ENCODE measurements at places on chromosomes 5 and 9.

DNA sequence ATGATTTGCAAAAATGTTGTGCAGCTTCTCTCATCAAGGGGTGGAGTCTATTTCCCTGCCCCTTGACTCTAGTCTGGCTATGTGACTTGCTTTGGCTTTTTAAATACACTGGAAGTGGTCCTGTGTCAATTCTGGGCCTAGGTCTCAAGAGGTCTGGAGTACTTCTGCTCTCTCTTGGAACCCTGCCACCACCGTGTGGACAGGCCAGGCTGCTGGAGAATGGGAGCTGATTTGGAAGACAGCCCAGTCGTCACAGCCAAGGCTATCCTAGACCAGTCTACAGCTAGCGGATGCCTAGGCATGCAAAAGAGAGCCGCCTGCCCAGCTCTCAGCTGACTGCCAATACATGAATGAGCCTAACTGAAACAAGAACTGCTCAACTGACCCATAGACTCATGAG, 56.7 kb upstream of the CLINT1 start:
- DNase-seq = no peak

DNA sequence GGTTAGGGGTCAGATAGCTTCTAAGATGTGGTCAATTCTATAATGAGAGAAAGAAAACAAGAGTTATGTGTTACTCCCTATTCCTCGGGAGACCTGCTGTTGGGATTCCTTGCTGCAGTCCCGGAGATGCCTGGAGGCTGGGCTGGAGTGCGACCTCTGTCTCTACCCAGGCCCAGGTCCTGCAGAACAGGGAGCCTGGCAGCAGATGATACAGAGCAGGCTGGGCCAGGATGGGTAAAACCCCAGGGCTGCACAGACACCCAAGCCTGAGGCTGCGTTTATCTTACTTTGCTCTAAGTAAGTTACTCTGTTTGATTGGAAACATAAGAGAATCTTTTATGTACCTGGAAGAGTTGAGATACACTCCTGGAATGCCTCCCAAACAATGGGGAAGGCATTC, 26.9 kb upstream of the FAM120AOS start:
- DNase-seq = no peak

GRCh38 chr5:100641833-100642232, 106.7 kb downstream of the FAM174A start:
- DNase-seq = no peak

DNA sequence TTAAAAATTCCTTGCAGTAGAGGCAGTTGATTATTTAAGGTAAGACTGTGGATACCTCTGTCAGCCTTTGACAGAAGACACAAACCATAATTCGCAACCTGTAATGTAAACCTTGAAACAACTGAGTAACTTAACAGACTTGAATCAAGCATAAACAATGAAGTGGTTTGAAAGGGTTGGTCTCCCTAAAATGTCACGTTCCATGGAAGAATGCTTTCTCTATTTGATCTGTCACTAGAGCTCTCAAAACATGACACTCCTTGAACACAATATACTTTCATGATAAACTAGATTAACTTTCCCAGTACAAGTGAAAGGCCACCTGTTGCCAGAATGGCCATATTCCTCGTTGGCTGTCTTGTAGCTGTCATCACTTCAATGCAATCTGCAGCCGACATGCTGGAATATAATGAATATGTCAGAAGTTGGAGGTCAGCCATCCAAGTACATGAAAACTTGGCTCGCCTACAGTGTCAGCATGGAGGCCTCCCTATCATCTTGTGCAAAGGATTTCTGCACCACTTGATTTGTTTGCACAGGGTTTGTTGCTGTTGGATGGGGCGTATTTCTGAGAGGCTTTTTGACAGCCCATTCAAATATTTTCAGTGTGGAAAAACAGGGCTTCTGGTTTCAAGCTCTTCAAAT, 228.0 kb downstream of the TLE4 start:
- no peak for DNase-seq

DNA sequence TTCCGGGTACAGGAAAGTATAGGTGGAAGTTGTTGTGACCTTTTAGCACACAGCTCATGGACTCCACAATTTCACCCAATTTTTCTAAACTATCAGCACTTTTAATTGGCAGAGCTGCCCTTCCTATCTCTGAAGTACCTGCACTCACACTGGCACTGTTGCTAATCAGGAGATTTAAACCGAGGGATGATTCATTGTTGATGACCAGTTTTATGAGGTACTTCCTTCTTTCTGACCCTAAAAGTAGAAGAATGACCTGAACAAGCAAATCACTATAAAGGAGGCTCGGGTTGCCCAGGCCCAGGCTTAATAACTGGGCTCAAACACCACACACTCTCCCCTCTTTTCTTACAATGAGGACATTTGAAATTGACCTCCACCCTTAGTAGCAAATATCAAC, 105.9 kb downstream of the KCNN2 start:
- DNase-seq = no peak

DNA sequence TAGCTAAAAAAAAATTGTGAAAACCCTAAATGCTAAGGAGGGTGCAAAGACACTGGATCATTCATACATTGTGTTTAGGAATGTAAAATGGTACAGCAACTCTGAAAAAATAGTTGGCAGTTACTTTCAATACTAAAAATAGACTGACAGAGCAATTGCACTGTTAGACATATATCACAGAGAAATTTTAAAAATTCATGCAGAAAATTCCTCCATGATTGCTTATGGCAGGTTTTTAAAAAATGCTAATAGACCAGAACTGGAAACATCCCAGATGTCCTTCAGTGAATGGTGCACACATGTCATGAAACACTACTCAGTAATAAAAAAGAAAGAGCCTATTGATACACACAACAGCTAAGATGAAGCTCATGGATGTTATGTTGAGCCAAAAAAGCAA, 349.8 kb upstream of the DAB2 start:
- DNase-seq = no peak

DNA sequence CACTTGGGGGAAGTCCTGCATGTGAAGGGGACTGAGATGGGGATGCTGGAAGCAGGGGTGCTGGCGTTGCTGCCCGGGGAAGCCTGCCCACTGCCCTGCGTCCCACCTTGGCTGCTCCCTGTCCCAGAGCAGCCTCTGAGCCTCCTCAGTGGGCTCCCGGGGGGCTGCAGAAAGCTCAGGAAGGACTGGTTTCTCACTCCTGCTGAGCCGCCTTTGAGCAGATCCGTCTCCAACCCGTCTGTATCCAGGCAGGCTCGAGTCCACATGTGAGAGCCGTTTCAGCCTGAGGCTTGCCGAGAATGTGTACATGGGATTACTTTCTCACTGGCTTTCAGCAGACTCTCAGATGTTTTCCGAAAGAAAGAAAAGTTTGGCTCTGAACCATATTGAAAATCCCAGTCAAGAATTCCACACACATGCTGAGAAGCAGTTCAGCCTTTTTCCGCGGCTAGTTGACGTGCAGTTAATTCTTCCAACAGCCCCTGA, 95.3 kb upstream of the COL5A1 start:
- no peak for DNase-seq

DNA sequence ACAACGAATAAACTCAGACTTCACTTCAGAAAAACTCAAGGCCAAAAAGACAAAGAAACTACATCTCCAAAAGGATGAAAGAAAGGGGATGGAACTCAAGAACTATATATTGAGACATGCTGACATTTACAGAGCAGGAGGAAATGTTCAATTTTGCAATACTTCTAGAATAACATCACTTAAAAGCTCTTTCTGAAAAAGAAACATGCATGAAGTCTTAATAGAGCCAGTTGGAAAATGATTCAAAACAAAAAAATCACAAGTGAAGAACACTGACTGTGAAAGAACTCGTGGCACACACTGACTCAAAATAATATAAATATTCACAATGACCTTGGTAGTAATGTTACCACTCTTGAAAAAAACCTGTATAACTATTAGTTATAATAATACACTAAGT, 267.8 kb upstream of the NREP start:
- DNase-seq = no peak

GRCh38 chr5:97067296-97067850, 75.0 kb downstream of the LIX1 start:
- DNase-seq = no peak

DNA sequence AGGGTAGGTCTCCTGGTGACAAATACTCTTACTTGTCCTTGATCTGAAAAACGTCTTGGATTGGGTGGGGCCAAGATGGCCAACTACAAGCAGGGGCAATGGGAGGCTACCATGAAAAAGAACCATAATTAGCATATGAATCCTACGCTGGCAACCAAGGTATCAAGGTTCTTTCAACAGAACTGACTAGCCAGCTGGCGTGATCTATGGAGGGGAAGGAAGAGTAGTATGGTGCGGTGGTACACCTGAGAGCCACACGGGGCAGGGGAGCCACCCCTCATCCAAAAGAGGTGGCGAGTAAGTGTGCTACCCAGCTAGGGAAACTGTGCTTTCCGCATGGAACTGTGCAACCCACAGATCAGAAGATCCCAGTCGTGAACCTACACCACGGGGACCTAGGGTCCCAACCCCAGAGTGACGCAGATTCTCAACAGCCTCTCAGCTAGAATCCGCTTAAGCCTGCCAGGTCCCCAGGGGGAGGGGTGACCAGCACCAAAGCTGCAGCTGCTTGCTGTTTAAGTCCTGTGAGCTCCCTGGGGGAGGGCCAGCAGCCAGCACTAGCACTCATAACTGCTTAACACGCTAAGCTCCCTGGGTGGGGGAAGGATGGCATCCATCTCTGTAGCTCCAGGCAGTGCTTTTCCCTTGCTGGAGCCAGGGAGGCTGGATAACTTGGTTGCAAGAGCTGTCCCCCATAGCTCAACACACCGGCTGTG, 334.8 kb downstream of the FBXL17 start:
- DNase-seq = no peak

GRCh38 chr5:103744159-103744558, 181.6 kb upstream of the NUDT12 start:
- no peak for DNase-seq

DNA sequence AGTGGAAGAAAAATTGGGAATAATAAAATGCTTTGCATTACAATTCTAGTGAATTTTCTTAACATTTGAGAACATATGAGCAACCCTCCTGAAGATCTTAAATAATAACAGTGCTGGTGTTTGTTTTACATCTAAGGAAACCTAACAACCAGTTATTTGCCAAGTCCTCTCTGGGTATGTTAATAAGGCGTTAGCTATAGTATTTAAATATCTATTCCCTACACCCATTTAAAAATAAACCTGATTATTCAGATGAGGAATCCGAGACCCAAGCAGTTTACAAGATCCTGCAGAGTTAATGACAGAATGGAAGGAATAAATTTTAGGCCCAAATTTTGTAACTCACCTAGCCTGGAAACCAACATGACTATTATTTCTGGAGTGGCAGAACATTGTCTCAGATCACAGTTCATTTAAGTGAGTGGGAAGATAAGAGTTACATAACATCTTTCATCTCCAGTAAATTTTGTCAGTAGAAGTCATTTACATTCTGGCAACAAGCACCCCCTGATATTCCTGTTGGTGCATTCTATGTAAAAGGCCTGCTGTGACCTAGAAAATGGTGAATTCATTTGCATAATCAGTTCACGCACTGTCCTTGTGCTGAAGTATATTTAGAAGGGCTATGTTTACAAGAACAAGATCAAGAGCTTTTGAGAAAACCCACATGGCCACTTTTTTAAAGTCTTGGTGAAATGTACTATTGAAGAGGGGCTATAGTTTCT, 148.2 kb downstream of the COX7C start:
- DNase-seq = no peak

- DNase-seq = no peak
Observed at GRCh38 chr5:167850911-167851310, 440.5 kb upstream of the WWC1 start.

GRCh38 chr9:18611971-18612370, 138.0 kb downstream of the ADAMTSL1 start:
- no peak for DNase-seq

DNA sequence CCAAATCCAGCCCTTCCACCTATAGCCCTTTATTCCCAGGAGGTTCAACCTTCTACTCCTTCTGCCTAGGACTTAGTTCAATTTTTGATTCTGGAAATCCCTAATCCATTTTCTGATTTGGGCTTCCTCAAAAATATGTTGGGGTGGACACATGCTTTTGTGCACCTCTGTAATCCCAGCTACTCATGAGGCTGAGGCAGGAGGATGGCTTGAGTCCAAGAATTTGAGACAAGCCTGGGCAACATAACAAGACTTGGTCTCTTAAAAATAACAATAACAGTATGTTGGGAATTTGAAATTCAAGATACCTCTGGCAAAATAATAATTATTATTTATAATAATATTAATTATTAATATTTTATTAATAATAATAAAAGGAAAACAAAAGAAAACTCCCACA, 188.7 kb upstream of the TLE4 start:
- no peak for DNase-seq

DNA sequence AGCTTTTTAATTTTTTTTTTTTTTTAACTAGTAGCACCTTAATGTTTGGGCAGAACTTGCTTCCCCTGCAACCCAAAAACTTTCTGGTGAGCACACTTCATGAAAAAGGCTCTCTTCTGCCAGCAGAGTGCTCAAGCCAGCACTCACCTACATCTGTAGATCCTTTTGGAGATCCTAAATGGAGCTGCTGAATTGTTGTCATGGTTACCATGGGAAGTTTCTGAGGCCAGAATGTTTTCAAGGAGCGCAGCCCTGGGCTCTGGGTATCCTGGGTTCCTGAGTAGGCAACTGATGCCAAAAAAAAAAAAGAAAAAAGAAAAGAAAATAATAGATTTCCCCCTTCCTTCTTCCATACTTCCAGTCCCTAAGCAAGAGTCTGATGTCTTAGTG, 3.1 kb upstream of the CPEB4 start:
- no peak for DNase-seq
